ENCODE measurements at places on chromosomes 1 and 21.

GRCh38 chr1:76351655-76352054 lies 277.1 kb downstream of the ST6GALNAC3 start:
- no peak for DNase-seq

GRCh38 chr1:11337580-11338073 lies 64.6 kb downstream of the UBIAD1 start:
- DNase-seq, result peak; percentile 23

DNA sequence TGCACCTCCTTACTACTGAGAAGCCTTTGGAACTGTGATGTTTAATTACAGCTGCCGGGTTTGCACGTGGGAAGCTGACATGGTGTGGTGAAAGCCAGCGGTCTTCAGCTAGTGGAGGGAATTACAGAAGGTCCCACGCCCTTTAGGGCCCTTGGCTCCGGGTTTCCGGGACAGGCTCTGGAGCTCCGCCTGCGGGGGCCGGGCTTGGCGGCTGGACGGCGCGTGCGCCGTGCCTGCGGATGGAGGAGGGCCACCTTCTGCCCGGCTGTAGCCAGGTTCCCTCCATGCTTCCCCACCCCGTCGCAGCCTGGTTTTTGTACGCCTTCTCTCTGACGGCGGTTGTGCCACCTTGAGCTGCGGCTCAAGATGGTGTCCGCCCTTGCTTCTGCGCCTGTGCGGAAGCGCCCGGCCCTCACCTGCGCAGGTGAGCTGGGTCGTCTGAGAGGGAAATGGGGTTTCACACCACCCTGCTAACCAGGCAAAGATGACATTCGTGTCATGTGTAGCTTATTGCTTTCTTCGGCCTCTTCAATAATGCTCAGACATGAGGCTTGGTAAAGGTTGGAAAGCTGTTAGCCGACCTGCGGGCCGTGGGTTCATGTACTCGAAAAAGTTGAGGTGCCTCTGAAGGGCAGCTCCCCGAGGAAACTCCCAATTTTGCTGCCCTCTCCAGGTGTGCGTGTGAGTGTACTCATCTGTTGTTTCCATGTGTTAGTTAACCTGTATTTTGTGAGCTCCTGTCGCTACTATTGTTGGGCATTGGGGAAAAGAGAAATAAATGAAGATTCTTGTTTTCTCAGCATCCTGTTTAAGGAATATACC lies 36.6 kb upstream of the OPRD1 start:
- DNase-seq, result peak; percentile 34

DNA sequence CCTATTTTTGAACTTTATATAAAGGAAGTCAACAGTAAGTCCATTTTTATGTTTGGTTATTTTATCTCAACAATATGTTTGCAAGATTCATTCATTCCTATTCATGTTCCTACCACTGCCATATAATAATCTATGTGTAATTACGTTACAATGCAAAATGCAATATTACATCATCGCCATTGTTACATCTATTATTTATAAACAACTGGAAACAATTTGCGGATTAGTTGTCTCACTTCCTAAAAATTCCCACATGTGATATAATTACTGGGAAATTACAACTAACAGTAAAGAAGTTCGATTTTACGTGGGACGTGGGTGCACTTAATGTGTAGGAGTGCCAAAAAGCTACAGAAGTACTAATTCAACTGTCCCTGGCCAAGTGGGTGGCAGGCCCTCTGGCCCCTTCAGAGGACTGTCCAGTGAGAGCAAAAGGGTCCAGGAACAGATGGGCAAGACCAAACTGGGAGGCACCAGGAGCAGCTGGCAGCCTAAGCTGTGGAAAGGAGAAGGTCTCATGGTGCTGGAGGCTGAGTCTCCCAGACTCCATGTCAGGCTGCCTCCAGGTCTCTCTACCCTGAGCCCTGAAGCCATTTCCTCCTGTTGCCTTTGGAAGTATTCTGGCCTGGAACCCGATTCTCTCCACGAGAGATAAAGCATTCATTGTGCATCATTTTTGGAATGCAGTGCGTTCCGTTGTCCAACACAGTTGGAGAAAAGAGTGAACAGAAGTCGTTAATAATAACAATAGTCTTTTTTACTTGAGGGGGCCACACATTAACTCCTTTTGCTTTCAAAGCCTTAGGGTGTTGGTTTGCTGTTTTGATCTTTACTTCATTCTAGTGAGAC lies 42.9 kb downstream of the TNNT2 start:
- no peak for DNase-seq

DNA sequence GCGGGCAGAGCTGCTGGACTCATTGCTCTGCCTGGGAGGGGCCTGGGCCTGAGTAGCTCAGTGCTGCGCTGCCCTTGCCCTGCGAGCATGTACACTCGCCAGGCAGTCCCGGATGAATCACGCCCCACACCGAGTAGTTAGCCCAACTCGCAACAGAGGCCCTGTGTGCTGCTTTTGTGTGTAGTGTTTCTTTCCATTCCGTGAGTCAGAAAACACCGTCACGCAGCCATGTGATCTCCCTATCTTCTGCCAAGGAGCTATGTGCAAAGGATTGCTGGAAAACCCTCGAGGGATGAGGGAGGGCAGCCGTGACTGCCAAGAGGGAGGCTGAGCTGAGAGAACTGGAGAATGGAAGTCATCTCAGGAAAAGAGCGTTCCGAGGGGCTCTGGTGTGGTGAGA lies 37.3 kb downstream of the NENF start:
- DNase-seq, result no peak

GRCh38 chr21:32415451-32416398 lies 3.2 kb downstream of the EVA1C start:
- DNase-seq, result no peak

- DNase-seq, result peak; percentile 50
These were observed 28.4 kb downstream of the TMCC2 start for GRCh38 chr1:205255941-205256780.

All from stimulated activated CD4-positive, alpha-beta T cell treated with anti-CD3 and anti-CD28 coated beads, TNF-alpha, amount 100 ng/mL, for 1 hour (primary cell).